NCI-H510A treated with DMSO at 0.1 percent for 48 hours (cell line): ENCODE measurements at places on chromosomes 7 and 10.
A peak's percentile ranks its signal among the peaks of the same experiment; 100 is the strongest.

GRCh38 chr7:148447221-148447849, 143.2 kb upstream of the C7orf33 start:
- no peak for DNase-seq

GRCh38 chr7:142513178-142513955, 235.9 kb upstream of the PRSS1 start:
- DNase-seq = no peak

DNA sequence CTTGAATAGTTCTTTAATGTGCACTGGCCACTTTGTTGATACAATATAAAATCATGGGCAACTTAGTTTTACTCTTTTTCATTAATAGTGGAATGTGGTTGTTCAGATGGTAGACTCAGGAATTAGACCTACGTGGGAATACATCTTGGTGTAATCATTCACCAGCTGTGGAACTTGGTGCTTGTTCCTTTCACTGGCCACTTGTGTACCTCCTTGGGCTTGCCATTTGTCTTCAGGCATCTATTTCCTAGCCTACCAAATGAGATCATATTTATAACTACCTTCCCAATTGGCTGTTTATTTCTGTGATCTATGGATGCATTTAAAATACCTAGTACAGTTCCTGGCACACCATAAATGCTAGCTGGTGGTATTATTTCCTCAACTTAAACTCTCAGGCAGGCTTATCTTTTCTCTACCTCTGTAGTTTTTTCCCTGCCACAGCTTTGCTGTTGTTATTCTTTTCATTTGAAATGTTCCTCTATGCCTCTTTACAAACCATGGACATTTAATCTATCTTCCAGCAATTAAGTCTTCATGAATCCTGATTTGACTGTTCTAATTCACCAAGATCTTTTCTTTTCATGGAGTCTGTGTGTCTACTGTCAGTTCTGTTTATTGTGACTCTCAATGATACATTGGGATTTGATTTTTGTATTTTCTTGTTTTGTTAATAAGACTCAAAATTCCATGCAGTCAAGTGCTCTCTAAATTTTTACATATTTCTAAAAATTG, 113.0 kb downstream of the ADAM22 start:
- DNase-seq = no peak

DNA sequence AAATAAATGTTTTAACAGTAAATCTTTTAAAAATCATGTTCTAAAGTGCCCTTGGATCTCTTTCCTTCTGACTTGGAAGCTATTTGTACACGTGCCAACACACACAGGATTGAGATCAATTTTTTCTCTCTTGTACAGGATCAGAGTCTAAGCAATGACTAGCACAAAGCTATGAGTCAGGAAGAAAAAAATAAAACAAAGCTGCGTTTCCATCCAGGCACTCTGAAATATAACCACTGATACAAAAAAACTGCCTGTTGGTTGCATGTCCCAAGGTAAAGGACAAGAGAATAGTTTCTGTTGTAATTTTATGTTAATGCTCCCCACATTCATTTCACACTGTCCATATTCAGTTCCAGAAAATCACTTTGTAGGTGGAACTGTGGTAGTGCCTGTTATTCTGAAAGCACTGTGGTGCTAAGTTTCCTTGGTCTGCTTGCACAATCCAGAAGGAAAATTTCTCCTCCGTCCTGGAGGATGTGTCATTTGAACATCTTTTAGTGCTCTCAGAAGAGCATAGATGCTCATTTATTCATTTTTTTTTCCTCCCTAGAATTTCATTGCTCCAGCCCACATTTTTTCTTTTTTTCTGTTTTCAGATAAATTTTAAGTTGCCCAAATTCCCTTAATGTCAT, 113.4 kb downstream of the PLXDC2 start:
- no peak for DNase-seq

- no peak for DNase-seq
These were observed 86.4 kb upstream of the GNA12 start for GRCh38 chr7:2930310-2931033.

DNA sequence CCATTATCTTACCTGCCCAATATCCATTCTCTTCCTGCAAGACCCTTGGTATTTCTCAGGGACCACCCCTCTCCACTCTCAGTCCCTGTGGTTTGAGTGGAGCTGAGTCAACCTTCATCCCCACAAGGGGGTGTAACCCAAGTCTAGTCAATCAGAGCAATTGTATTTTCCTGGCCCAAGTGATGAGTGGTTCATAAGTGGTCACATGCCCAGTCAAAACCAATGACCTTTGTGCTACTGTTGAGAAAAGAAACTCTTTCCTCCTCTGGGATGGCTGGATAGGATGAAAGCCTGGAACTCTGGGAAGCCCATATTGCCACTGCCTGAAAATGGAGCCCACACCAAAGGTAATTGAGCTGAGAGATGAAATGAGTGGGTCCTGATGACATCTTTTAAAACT, 93.6 kb downstream of the SNX10 start:
- no peak for DNase-seq

DNA sequence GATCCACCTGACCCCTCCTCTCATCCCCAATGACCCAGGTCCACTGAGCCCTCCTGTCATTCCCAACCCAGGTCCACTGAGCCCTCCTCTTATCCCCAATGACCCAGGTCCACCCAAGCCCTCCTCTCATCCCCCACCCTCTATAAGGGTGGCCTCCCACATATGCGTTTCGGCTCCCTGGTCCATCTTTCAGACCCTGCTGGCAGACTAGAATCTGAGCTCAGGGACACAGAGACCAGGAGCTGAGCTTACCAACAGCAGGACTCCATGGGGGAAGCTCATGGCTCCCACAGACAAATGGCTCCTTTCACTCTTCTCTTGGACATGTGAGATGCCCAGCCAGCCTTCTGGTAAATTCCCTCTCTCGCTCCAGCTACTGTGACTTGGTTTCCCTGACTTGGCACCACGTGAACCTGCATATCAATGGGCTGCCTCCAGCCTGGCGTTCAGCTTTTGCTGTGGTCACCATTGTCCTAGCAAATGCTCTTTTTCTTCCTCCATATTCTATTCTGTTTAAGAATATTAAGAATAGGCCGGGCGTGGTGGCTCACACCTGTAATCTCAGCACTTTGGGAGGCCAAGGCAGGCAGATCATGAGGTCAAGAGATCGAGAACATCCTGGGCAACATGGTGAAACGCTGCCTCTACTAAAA, 24.8 kb upstream of the INPP5A start:
- DNase-seq = no peak

GRCh38 chr10:31619531-31620061, 300.6 kb downstream of the ZEB1 start:
- no peak for DNase-seq

DNA sequence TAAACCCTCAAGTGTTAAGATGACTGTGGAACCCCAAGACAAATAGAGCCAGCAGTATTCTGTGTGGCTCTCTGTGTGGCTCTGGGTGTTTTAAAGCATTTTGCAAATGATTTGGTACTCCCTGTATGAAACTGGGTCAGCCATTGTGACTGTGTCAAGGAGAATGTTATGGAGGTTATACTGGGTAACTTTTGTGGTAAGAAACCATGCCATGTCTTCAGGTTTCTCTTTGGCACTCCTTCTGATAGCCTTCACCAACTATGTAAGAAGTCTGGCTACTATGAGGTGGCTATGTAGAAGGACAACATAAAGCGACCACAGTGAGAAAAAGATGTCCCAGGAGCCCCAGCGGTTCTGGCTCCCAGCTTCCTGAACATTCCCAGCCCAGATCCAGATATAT, 226.6 kb upstream of the RHOBTB1 start:
- no peak for DNase-seq

GRCh38 chr10:79376751-79377556, 29.7 kb downstream of the PPIF start:
- DNase-seq = no peak

DNA sequence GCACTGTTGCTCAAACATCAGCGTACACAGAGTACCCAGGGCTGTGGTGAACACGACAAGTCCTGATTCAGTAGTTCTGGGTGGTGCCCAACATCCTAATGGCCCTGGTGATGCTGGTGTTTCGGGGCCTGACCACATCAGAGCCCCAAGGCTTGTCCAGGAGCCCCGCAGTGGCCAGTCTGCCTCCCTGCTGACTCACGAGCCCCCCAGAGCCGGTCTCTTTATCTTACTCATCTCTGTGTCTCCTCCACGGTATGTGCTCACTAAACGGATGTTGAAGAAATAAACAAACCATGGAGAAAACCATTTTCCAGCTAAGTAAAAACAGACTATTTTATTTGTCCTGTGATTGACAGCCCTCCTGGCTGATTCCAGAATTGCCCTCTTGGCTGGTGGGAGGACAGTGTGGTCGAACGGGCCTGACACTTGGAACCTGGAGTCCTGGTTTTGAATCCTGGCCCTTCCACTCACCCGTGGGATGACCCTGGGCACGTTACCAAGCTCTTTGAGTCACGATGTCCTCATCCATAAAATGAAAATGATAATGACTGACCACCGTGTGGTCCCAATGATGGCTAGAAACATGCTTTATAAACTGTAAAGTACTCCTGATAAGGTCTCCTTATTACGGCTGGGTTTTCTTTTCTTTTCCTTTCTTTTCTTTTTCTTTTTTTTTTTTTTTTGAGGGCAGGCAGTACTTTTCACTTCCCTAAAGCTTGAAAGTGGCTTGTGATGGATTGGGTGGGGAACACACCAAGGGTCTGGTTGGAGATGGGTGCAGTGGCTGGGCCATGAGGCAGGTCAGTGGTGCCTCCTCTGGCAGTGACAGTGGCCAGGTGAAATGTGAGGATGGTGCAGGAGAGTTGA, 5.7 kb downstream of the HIP1 start:
- no peak for DNase-seq

GRCh38 chr10:70191972-70192305, 21.6 kb upstream of the SAR1A start:
- no peak for DNase-seq

DNA sequence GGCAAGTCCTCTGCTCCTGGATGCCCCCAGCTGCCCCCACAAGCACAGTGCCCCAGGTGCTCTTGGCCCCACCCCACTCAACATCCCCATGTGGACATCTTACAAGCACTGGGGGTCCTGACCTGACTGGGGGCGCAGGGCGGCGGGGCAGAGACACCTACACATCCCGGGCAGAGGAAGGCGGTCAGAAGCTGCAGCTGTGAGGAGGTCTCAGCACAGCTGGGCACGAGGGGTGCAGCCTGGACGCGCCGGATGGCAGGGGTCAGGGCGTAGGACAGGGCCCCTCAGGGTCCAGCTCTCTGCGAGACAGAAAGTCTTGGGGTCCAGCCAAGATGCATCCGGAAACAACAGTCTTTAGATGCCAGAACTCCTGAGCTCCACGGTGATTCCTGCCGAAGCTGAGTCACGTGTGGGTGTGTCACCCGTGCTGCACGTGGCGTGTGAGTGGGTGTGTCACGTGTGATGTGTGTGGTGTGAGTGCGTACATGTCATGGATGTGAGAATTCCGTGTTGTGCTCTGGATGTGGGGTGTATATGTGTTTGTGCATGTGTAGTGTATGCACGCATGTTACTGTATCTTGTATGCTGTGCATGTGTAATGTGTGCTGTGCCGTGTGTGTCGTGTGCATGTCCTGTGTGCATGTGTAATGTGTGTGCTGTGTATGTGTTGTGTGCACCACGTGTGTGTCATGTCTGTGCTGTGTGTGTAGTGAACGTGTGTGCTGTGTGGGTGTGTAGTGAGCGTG, 5.1 kb downstream of the VENTX start:
- DNase-seq = no peak

GRCh38 chr10:75187961-75188426, 22.6 kb upstream of the VDAC2 start:
- DNase-seq = peak; percentile 60

DNA sequence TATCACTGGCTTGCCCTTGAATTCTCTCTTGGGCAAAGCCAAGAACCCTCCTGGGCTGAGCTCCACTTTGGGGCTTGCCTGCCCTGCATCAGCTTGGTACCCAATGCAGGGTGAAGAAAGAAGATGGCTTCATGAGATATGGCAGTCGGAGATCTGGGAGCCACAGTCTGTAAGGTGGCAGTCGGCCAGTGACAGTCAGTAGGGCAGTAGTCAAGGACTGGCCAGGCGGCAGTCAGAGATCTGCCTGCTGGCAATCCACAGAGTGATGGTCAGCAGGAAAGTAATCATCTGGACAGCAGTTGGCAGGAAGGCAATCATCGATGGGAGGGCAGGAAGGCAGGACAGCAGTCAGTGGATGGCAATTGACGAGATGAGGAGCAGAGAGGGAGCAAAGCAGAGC, 32.6 kb upstream of the CNNM1 start:
- no peak for DNase-seq
